Anterior cingulate cortex (tissue), 58 donors: ENCODE measurements at places on chromosomes 7 and 10.

- DNase-seq: no peak
Measured at GRCh38 chr7:85750454-85750949, 563.6 kb upstream of the SEMA3D start.

DNA sequence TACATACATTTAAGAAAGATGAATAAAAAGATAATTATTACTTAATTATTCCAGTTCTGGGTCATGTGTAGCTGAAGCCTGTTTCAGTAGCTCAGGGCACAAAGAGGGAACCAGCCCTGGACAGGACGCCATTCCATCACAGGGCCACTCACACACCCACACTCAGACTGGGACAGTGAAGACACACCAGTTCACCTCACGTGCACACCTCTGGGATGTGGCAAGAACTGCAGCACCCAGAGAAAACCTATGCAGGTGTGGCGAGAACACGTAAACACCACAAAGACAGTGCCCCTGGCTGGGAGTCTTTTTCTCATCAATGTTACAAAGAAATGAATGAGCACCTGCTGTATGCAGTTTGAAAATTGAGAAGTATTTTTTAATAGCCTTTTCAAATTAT lies 1.6 kb upstream of the IDI1 start:
- no peak for DNase-seq

DNA sequence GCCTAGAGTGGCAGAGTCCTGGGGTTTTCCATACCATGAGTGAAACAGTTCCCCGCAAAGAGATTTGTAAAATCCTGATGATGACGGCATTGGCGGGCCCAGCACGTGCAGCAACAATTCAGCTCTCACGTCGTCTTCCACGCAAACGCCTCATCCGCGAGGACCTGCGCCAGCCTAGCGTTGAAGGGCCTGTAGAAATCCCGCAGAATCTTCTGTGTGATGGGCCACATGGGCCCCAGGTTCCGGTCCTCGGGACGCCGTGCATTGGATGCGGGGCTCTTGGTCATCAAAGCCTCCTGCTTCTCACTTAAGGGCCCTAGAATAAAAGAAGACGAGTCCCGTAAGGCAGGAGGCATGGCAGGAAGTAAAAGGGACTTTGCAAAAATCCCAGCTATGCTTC lies 83.4 kb downstream of the CHST15 start:
- DNase-seq: no peak

- DNase-seq: no peak
Measured at GRCh38 chr10:1199345-1199673, 143.1 kb downstream of the WDR37 start.

GRCh38 chr7:86833360-86833759 lies 189.7 kb downstream of the GRM3 start:
- no peak for DNase-seq

DNA sequence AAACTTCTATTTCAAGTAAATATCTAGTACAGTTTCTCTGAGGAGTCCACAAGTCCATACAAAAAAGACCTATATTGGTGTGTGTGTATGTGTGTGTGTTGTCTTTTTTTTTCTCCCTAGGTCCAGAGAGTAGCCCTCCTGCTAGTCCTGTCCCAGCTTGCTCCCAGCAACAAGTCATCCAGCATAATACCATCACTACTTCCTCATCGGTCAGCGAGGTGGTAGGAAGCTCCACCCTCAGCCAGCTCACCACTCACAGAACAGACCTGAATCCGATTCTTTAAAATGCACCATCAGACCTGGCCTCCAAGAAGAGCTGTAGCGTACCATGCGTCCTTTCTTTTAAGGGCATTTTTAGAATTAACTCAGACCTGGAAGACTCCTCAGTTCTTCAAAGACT lies 139.1 kb downstream of the TRIL start:
- no peak for DNase-seq

DNA sequence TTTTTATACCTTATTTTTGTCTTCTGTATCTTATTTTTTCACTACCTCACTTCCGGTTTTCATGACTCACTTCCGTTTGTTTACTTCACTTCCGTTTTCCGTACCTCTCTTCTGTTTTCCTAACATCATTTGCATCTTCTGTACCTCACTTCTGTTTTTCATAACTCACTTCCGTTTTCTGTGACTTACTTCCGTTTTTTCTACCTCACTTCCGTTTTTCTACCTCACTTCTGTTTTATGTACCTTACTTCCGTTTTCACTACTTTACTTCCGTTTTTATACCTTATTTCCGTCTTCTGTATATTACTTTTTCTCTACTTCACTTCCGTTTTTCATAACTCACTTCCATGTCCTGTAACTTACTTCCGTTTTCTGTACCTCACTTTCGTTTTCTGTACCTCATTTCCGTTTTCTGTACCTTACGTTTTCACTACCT lies 492.5 kb upstream of the AKR1E2 start:
- no peak for DNase-seq

DNA sequence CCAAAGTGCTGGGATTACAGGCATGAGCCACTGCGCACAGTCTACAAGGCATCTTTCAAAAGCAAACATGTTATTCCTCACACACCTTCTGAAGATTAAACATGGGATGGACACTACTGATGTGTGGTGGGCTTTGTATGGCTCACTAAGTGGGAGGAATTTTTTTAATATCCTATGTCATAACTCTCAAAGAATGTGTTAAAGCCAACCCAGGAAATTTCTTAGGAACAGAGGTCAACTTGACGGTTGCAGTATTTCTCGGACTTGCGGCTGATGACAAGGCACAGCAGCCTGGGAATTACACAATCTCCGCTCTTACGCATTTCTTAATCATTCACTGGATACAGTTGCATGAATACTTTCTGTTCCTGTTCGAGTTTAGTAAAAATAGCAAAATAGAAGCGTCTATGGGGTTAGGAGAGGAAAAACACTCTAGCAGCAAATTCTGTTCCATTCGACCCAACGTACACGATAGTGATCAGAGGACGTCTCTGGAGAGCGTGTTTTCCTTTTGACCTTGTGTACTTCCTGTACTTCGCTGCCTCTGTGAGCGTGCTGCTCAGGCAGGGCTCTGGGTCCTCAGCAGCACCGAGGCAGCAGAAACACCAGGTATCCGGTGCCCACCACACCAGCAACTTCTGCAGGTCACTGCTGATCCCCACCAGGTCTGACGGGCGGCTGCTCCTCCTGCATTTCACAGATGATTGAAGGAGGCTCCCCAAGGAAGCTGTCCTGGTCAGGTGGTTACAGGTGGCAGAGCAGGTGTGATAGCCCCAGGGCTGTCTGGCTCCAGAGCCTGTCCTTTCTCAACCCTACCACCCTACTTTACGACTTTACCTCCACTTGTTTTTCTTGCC lies 26.4 kb upstream of the SRGN start:
- no peak for DNase-seq

DNA sequence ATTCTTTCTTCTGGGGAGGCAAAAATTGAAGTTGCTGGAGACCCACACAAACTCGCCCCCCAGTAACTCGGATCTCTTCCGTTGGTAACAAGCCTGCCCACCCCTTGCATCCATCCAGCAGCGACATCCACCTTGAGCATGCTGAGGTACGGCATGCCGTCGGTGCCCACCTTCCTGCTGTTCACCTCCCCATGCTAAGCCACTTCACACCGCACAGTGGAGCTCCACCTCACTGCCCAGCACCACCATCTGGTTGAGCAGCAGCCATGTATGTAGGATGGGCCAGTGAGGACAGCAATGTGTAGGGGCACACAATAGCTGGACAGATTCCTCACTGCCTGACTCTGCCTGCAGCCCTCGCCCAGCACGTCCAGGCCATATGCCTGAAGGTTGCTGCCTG lies 138.1 kb upstream of the ZNF92 start:
- DNase-seq: no peak

- DNase-seq: no peak
Measured at GRCh38 chr10:20618011-20618547, 279.0 kb downstream of the NEBL start.

GRCh38 chr7:47634273-47634672 lies 52.4 kb upstream of the TNS3 start:
- no peak for DNase-seq

GRCh38 chr10:77313066-77313750 lies 324.4 kb downstream of the KCNMA1 start:
- no peak for DNase-seq

GRCh38 chr7:133560900-133561299 lies 308.0 kb downstream of the EXOC4 start:
- DNase-seq: no peak

- no peak for DNase-seq
Measured at GRCh38 chr7:104241538-104242209, 33.9 kb upstream of the ORC5 start.

- DNase-seq: no peak
Measured at GRCh38 chr10:58140691-58141347, 126.9 kb downstream of the IPMK start.

DNA sequence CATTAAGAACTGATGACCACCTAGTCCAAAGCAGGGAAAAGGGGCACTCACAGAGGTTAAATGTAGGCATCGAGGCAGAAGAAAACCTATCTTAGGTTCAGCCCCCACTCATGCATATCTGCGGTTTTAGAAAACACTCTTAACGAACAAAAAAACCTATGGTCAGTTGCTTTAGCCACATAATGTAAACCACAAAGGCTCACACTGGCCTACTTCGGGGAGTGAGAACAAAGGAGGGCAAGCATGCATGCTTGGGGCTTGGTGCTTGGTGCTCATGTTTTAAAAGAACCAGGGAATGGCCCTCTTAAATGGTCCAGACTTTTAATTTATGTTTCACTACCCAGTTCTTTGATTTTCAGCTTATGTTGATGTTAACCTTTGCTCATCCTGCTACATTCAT lies 14.2 kb downstream of the INSYN2A start:
- no peak for DNase-seq

DNA sequence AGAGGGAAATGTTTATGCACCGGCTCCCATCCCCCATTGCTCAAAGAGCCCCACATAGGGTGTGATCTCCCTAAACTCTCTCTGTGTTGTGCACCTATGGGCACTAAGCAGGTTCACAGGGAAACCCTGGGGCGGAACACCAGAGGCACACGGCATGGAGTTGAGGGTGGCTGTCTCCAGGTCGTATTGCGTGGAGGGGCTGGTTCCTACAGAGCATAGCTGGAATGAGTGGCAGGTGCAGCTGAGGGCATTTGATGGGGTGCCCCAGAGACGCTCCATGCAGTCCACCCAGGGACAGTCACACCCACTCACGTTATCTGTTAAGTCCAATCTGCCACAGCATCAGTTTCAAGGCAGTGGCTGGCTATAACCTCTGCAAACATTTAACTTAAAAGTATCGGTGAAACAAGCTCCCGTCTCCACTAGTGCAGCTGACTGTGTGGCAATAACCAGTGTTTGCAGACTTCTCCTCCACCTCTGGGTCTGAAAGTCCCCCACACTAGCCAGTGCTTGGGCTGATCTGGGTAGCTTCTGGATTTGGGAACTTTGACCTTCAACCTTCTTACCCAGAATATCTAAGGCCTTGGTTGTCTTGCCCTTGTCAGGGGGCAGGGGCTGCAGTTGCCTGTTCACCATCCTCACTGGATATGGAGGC lies 249.2 kb upstream of the ZNF32 start:
- DNase-seq: no peak

DNA sequence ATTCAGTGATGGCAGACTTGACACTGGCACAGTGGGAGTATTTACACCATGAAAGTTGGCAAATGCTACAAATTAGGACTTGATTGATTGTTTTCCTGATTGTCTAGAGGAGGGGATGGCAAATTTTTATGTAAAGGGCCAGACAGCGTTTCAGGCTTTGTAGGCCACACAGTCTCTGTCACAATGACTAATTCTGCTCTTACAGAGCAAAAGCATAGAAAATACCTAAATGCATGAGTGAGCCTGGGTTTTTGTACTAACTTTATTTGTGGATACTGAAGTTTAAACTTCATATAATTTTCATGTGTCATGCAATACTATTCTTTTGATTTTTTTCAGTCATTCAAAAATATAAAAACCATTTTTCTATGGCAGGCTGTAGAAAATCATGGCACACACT lies 9.0 kb upstream of the ARMS2 start:
- DNase-seq: no peak

- DNase-seq: no peak
Measured at GRCh38 chr7:71843676-71844075, 568.5 kb downstream of the CALN1 start.

- no peak for DNase-seq
Measured at GRCh38 chr7:80967071-80967916, 48.4 kb upstream of the SEMA3C start.

GRCh38 chr10:83702731-83703130 lies 436.6 kb upstream of the GHITM start:
- DNase-seq: no peak

GRCh38 chr7:151689196-151689971 lies 169.7 kb upstream of the RHEB start:
- DNase-seq: peak; percentile 43

DNA sequence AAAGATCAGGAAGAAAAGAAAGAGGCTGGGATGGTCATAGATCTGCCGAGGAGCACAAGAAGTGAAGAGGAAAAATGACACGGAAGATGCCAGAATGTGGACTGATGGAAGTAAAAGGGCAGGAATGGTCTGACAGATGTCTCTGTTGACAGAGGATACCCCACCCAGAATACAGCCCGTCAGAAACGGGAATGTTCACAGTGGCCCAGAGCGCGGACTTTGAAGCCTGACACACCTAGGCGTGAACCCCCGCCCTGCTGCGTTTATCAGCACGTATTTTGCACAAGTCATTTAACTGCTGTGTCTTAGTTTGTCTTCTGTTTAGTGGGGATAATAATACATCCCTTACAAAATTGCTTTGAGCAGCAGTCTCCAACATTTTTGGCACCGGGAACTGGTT lies 27.1 kb downstream of the AKR1B1 start:
- no peak for DNase-seq

- DNase-seq: no peak
Measured at GRCh38 chr10:73088304-73088703, 8.4 kb downstream of the P4HA1 start.

GRCh38 chr10:8051109-8051821 lies 3.2 kb upstream of the GATA3 start:
- DNase-seq: no peak

DNA sequence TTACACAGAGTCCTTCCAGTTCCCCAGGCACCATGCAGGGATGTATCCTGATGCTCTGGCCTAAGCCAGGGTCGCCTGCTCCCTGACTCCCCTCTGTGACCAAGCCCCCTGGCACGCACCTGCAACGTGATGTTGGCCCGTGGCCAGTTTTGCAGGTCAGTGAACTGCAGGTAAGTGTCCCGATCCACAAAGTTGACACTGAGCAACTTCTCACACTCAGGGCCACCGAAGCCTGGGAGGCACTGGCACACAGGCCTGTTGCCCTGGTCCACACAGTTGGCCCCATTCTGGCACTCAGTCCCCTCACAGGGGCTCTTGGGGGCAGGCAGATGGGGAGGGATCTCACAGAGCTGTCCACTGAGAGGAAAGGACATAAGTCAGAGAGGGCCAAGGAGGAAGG lies 174.3 kb downstream of the LCOR start:
- no peak for DNase-seq

- no peak for DNase-seq
Measured at GRCh38 chr10:96511044-96511945, 2.4 kb downstream of the TLL2 start.

DNA sequence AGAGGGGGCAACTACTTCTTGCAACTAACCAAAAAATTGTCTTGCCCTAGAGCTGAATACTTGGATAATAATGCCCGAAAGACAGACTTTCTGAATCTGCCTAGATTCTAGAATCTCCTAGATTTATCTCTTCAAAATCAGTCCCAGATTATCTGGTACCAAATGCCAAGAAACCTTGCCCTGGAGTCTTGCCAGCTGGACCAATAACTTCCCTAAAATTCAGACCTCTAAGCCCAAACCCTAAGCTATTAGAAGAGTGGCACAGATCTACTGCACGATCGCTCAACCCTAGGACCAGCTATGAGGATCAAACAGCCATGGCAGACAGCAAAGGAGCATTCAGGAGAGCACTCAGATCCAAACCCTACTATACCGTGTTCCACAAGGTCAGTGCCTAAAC lies 45.0 kb downstream of the ARMH3 start:
- DNase-seq: no peak
